Activated T-cell treated with anti-CD3 and anti-CD28 coated beads, Interleukin-2, amount 50 U/mL, for 4 hours (primary cell): ENCODE measurements at places on chromosomes 2 and 18. TPM values are rescaled to one million over a fixed set of nuclear protein-coding genes. Genes with fewer than 3 reads are reported as not detected.

DNA sequence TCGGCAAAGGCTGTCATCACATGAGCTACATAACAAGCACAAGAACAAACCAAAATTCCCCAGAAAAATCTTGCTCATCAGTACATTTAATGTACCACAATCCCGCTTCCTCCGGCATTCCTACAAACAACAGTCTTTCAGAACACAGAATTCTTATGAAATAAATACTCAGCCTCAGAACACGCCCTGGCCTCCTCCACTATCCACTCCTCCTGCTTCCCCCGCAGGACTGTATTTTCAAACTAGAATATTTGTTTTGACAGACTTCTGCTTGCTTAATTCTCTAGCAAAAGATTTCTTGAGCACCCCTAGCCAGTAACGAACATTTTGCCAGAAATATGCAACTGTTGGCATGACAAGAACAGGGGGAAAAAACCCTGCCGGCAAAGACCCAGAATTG, 131.2 kb downstream of the THADA start:
- DNase-seq = no peak

Gene ABCG8
- not detected for total RNA-seq

- no peak for DNase-seq
These were observed 499.9 kb upstream of the SPHKAP start for GRCh38 chr2:228681426-228681825.

Gene BOK
- total RNA-seq = 0.16 TPM

Gene CTNNA2
- total RNA-seq = not detected

GRCh38 chr18:9614401-9615279, at the start of gene PPP4R1:
Gene PPP4R1 (minus strand): TSS chr18:9614559. CDS start chr18:9614484, 75 bp downstream.
- peak; percentile 61 for DNase-seq

Gene MOB1A
- total RNA-seq = 175 TPM

- no peak for DNase-seq
These were observed 27.1 kb downstream of the STARD7 start for GRCh38 chr2:96181529-96181928.

DNA sequence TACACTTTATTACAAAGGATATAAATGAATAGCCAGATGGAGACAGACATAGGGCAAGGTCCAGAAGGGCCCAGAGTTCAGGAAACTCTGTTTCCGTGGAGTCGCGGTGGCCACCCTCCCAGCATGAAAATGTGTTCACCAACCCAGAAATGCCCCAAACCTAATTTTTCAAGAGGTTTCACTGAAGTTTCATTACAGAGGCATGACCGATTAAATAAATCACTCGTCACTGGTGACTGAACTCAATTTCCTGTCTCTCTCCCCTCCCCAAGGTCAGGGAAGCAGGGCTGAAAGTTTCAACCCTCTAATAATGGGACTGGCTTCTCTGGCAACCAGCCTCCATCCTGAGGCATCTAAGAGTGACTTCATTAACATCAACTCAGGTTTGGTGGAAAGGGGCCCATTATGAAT, 22.4 kb downstream of the USP40 start:
- no peak for DNase-seq

Gene FSHR
- total RNA-seq = not detected

GRCh38 chr2:70930371-70931329, 5.0 kb upstream of the ATP6V1B1 start:
- no peak for DNase-seq

DNA sequence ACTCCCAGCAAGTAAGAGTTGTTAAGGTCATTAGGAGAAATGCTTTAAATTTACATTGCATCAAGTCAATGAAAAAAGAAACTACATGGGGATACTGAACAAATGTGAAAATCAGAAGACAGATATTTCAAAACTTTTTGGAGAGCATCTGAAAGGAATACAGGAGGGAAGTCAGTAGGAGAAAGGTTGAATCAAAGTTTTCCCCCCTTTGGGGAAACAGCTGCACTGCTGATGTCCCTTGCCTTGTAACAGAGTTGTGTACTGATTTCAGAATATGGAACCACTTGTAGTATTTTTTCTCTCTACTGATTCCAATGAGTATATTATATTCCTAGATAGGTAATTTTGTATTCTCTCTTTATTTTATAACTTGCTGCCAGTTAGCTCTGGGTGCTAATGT, 592.5 kb upstream of the ZEB2 start:
- DNase-seq = no peak
